ENCODE measurements at places on chromosomes 2 and 18. TPM values are rescaled to one million over a fixed set of nuclear protein-coding genes. Genes with fewer than 3 reads are reported as not detected.

GREB1L gene
- total RNA-seq: 1.6 TPM

TEKT4 gene
- not detected for total RNA-seq

IL36A gene
- total RNA-seq: 1.0 TPM

PAX3 gene
- total RNA-seq: 5.8 TPM

RPRM gene
- total RNA-seq: not detected

DSEL gene
- 3.5 TPM for total RNA-seq

CRYBA2 gene
- total RNA-seq: not detected

NOL4 gene
- not detected for total RNA-seq

MMADHC gene
- total RNA-seq: 222 TPM

GPR55 gene
- not detected for total RNA-seq

HOXD12 gene
- not detected for total RNA-seq

LRP1B gene
- total RNA-seq: under 0.01 TPM

CNRIP1 gene
- not detected for total RNA-seq

TUBA3E gene
- total RNA-seq: not detected

ALKAL2 gene
- not detected for total RNA-seq

LYPD1 gene
- 0.14 TPM for total RNA-seq

ST8SIA5 gene
- total RNA-seq: not detected

CMPK2 gene
- total RNA-seq: 0.57 TPM

KCNK3 gene
- not detected for total RNA-seq

LAMA3 gene
- 859 TPM for total RNA-seq

ANKRD30B gene
- not detected for total RNA-seq

MTCL1 gene
- total RNA-seq: 17.8 TPM

TRAK2 gene
- total RNA-seq: 21.4 TPM

NT5C1B gene
- total RNA-seq: not detected

HOXD10 gene
- not detected for total RNA-seq

DNAJC5G gene
- not detected for total RNA-seq

GPR39 gene
- 2.7 TPM for total RNA-seq

NT5DC4 gene
- 0.07 TPM for total RNA-seq

RASGRP3 gene
- under 0.01 TPM for total RNA-seq

PRKAG3 gene
- total RNA-seq: not detected

ZNF385B gene
- not detected for total RNA-seq

COBLL1 gene
- total RNA-seq: 34.9 TPM

IL1RL2 gene
- 3.1 TPM for total RNA-seq

All from nasal cavity respiratory epithelium epithelial cell of viscerocranial mucosa (primary cell).